CD14-positive monocyte (primary cell): ENCODE measurements at places on chromosomes 4 and X. TPM values are rescaled to one million over a fixed set of nuclear protein-coding genes. Genes with fewer than 3 reads are reported as not detected.

GRCh38 chrX:31540313-31540712 lies 468.5 kb upstream of the FTHL17 start:
- no peaks in the 10 kb centered on the region for H3K36me3 ChIP-seq
- H3K4me1 ChIP-seq: no peaks in the 10 kb centered on the region
- H3K27ac ChIP-seq: no peak overlapping the region

Gene ZRSR2
- 9.3 TPM for polyA plus RNA-seq

DNA sequence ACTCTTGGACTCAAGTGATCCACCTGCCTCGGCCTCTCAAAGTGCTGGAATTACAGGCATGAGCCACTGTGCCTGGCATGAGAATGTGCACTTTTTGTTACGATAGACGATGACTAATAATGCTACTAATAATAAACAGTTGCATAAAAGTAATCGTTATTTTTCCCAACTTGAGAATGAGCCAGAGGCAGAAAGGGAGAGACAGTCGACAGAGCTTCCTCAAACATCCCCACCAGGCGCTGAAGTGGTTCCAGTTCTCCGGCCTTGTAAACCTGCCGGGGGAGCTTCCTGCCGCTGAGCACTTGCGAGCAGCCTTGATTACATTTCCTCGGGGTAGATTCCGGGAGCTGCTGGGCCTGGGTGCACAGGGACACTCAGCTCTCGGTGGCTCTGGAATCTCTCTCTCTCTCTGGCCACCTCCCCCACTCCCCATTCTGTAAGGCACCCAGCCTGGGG lies 8.9 kb upstream of the HTRA3 start:
- DNase-seq: no peak
- peaks cover 20% of the 10 kb centered on the region for H3K4me1 ChIP-seq
- H3K36me3 ChIP-seq: no peaks in the 10 kb centered on the region

- DNase-seq: peak; percentile 72
- peaks cover 75% of the 10 kb centered on the region for H3K36me3 ChIP-seq
- H3K4me3 ChIP-seq: no peak overlapping the region
- no peaks in the 10 kb centered on the region for H3K27me3 ChIP-seq
- no peaks in the 10 kb centered on the region for H3K4me1 ChIP-seq
- no peak overlapping the region for H3K27ac ChIP-seq
Measured at GRCh38 chr4:76179398-76180318, 31.5 kb upstream of the NUP54 start.

Gene MAGEC2
- polyA plus RNA-seq: not detected

Gene LRIT3
- polyA plus RNA-seq: not detected

Gene FAAH2
- polyA plus RNA-seq: not detected

Gene CCNB3
- polyA plus RNA-seq: 0.08 TPM

DNA sequence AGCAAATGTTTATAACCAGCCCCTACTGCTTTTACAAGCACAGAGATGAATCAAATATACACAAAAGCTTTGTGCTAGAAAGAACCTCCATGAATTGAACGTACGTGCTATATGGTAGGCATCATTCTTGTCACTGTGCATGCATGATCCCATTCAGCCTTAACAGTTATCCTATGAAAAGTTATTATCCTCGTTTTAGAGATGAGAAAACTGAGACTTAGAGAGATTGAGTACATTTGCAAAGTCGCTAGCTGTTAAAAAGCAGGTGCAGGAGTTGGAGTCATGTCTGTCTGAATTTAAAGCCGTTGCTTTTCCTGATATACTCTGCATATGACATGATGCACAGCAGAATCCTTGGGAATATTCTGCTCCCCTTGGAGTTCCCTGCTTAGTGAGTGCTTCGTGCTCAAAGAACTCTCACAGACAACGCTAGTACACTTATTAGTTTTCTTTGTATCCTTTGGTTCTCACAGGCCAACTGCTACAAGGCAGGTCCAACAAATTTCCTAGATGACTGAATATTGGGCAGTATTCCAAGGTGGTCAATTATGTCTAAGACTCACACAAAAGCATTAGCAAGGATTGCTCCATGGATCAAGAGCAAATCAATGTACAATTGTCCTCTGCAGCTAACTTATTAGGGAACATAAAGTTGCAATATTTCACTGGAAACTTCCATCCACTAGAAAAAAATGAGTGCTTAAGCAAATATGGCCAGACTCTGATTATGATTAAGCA lies 42.8 kb upstream of the TRIM2 start:
- H3K27me3 ChIP-seq: no peaks in the 10 kb centered on the region
- no peak overlapping the region for H3K4me3 ChIP-seq
- no peak overlapping the region for H3K27ac ChIP-seq

DNA sequence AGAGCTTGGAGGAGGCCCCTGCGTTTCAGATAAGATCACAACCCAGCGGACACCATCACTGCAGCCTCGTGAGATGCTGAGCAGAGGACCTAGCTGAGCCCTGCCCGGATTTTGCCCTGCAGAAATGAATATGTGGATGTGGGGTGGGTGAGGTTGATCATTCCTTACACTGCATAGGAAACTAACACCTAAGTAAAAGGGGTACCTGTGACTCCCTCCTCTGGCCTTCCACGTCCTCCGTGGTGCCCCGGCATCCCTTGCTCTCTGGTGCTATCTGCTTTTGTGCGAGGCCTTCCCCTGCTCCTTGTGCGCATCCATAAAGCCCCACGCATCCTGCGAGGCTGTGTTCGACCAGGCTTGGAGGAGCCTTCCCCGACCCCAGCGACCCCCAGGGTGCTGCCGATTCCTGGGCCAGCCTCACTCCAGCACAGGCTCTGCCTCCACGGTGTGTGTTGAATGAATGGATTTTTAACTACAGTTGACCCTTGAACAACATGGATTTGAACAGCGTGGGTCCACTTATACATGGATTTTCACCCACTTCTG lies 25.6 kb upstream of the GPR78 start:
- no peak overlapping the region for H3K4me3 ChIP-seq
- H3K27me3 ChIP-seq: no peaks in the 10 kb centered on the region
- no peaks in the 10 kb centered on the region for H3K36me3 ChIP-seq
- DNase-seq: no peak
- H3K4me1 ChIP-seq: no peaks in the 10 kb centered on the region
- no peak overlapping the region for H3K27ac ChIP-seq

DNA sequence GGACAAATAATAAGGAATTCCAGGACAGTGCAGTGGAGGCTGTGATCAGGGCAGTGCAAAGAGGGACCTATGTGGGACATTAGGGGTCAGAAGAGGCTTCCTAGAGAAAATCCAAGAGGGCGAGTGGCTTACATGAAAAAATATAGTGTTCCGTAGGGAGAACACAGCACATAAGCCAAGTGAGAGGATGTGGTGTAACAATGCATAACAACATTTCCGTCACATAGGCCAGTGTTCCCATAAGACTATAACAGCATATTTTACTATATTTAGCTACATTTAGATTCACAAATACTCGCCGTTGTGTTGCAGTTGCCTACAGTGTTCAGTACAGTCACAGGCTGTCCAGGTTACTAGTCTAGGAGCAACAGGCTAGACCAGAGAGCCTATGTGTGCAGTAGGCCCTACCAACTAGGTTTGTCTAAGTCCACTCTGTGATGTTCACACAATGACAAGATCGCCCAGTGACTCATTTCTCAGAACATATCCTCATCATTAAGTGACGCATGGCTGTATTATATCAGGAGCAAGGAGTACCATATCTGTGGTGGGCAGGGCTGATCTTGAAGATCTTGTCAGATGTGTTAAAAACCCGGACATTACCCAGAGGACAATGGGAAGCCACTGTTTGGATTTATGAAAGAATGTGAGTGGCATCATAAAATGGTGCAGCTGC lies 74.0 kb upstream of the TBL1X start:
- no peaks in the 10 kb centered on the region for H3K36me3 ChIP-seq
- H3K27ac ChIP-seq: no peak overlapping the region
- no peaks in the 10 kb centered on the region for H3K27me3 ChIP-seq
- no peak overlapping the region for H3K4me3 ChIP-seq
- H3K4me1 ChIP-seq: peaks cover 31% of the 10 kb centered on the region
- peak; percentile 3 for DNase-seq

- peaks cover 16% of the 10 kb centered on the region for H3K27me3 ChIP-seq
- H3K36me3 ChIP-seq: no peaks in the 10 kb centered on the region
- no peak for DNase-seq
- no peak overlapping the region for H3K27ac ChIP-seq
- H3K4me3 ChIP-seq: no peak overlapping the region
Measured at GRCh38 chrX:151228935-151229334, 52.6 kb downstream of the GPR50 start.

- no peak overlapping the region for H3K4me3 ChIP-seq
- H3K27me3 ChIP-seq: no peaks in the 10 kb centered on the region
- DNase-seq: no peak
- no peaks in the 10 kb centered on the region for H3K36me3 ChIP-seq
- H3K4me1 ChIP-seq: no peaks in the 10 kb centered on the region
Measured at GRCh38 chr4:171650543-171650942, 162.7 kb upstream of the GALNTL6 start.

Gene FAM9B
- polyA plus RNA-seq: not detected

DNA sequence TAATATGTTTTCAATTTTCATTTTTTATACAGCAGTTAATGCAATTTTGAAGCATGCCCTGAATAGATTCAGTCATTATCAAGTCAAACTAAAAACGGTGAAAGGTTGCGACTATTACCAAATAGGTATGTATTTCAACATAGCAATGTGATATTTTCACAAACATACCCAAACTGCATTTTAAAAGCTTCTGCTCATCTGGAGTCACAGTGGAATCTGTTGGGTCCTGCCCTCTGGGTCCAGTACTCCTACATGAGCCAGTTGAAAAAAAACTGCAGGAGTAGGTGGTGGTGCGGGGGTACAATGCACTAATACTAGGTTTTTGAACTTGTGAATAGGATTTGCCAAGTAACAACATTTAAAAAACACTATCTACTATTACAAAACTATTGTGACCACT lies 938 bp downstream of the GPR34 start:
- no peak overlapping the region for H3K27ac ChIP-seq
- peaks cover 55% of the 10 kb centered on the region for H3K4me1 ChIP-seq
- no peak for DNase-seq
- peak overlapping the region; percentile 74 for H3K4me3 ChIP-seq
- no peaks in the 10 kb centered on the region for H3K27me3 ChIP-seq

Gene ADAD1
- not detected for polyA plus RNA-seq

GRCh38 chrX:3518870-3519269 lies 172.4 kb upstream of the MXRA5 start:
- H3K4me1 ChIP-seq: no peaks in the 10 kb centered on the region
- H3K27me3 ChIP-seq: no peaks in the 10 kb centered on the region
- no peaks in the 10 kb centered on the region for H3K36me3 ChIP-seq
- no peak for DNase-seq
- no peak overlapping the region for H3K4me3 ChIP-seq

Gene MAPK10
- not detected for polyA plus RNA-seq

Gene AFM
- polyA plus RNA-seq: not detected in 2 replicates

DNA sequence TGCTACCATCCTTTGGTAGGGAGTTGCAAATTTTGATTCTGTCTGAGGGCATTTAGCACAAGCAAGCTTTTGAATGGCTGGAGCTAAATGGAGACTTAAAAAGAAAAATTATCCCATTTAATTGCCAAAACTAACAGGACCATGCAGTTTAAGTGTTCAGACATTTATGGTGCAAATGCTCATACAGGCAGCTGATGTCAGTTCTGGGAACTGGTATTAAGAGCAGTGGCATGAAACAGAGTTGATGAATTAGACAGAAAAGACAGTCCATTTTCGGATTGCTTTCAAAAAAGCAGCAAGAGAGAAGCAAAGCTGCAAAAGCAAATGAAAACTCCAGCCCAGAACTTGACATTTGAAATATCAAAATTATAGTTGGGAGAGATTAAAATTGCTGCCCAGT lies 1.3 kb downstream of the SCRG1 start:
- H3K4me3 ChIP-seq: no peak overlapping the region
- H3K27ac ChIP-seq: no peak overlapping the region
- DNase-seq: no peak
- H3K36me3 ChIP-seq: peaks cover 18% of the 10 kb centered on the region
- H3K27me3 ChIP-seq: no peaks in the 10 kb centered on the region
- no peaks in the 10 kb centered on the region for H3K4me1 ChIP-seq

DNA sequence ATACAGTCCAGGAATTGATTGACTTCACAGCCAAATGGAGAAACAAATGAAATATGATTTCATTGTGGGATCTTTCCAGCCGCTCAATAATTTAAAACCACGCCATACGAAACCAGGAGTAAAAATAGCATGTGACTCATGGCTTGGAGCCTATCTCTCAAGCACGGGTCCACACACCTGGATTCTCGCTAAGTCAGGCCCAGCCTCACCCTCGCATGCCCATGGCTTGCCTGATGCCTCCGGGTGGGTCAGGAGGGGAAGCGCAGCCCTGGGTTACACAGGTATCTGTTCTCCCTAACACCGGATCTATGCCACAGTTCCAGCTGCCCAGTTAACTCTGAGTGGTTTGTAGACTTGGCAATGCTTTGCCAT lies 5.6 kb upstream of the ABLIM2 start:
- H3K4me1 ChIP-seq: peaks cover 38% of the 10 kb centered on the region
- no peaks in the 10 kb centered on the region for H3K36me3 ChIP-seq
- no peak overlapping the region for H3K4me3 ChIP-seq

DNA sequence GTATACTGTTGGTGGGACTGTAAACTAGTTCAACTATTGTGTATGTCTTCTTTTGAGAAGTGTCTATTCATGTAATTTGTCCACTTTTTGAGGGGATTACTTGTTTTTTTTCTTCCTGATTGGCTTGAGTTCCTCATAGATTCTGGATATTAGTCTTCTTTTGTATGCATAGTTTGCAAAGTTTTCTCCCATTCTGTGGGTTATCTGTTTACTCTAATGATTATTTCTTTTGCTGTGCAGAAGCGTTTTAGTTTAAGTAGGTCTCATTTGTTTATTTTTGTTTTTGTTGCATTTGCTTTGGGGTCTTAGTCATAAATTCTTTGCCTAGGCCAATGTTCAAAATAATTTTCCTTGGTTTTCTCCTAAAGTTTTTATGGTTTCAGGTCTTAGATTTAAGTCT lies 26.6 kb upstream of the ANTXR2 start:
- H3K27ac ChIP-seq: no peak overlapping the region
- no peak for DNase-seq
- no peak overlapping the region for H3K4me3 ChIP-seq
- no peaks in the 10 kb centered on the region for H3K27me3 ChIP-seq

DNA sequence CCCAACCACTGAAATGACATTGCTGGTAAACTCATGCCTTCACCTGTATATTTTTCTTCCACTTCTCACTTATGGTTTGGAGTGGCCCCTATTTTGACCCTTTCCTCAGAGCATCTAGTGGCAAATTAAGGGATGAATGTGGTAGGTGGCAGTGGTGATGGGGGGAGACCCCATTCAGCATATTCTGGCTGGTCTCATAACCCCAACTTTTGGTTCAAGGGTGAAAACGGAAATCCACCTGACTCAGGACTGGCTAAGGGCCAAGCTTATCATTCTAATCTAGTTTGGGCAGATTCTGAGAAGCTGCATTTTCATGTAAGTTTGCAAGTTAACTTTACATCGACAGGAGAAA lies 47.0 kb upstream of the NSUN7 start:
- no peak for DNase-seq
- H3K36me3 ChIP-seq: no peaks in the 10 kb centered on the region
- H3K27ac ChIP-seq: no peak overlapping the region
- H3K27me3 ChIP-seq: no peaks in the 10 kb centered on the region
- H3K4me1 ChIP-seq: peaks cover 17% of the 10 kb centered on the region
- no peak overlapping the region for H3K4me3 ChIP-seq
